ENCODE measurements at places on chromosomes 5 and 9.

- DNase-seq = no peak
Observed at GRCh38 chr5:78499485-78499884, 139.1 kb downstream of the SCAMP1 start.

- DNase-seq = no peak
Observed at GRCh38 chr9:83355024-83355444, 183.2 kb downstream of the FRMD3 start.

- DNase-seq = no peak
Observed at GRCh38 chr9:110298043-110298605, 39.5 kb downstream of the TXNDC8 start.

DNA sequence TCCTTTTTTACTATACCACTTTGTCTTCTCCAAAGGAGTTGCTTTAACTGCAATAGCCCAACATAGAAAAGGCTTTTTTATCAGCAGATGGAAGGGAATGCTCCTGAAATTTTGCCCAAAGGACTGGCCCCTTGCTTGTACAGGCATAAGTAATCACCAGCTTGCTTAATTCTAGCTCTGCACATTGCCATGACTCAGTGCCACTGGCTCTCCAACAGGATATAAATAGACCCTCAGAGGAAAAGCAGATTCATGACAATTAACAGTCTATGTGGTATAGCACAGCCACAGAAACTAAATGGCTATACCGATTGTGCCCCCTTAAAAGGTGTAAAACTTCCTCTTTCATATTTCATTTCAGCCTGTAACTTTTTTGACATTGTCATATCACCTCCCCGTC lies 227.0 kb downstream of the ZNF608 start:
- no peak for DNase-seq

Measured in K562 (cell line).